Fibroblast of lung (primary cell): ENCODE measurements at places on chromosomes 13 and 19. TPM values are rescaled to one million over a fixed set of nuclear protein-coding genes. Genes with fewer than 3 reads are reported as not detected.

DNA sequence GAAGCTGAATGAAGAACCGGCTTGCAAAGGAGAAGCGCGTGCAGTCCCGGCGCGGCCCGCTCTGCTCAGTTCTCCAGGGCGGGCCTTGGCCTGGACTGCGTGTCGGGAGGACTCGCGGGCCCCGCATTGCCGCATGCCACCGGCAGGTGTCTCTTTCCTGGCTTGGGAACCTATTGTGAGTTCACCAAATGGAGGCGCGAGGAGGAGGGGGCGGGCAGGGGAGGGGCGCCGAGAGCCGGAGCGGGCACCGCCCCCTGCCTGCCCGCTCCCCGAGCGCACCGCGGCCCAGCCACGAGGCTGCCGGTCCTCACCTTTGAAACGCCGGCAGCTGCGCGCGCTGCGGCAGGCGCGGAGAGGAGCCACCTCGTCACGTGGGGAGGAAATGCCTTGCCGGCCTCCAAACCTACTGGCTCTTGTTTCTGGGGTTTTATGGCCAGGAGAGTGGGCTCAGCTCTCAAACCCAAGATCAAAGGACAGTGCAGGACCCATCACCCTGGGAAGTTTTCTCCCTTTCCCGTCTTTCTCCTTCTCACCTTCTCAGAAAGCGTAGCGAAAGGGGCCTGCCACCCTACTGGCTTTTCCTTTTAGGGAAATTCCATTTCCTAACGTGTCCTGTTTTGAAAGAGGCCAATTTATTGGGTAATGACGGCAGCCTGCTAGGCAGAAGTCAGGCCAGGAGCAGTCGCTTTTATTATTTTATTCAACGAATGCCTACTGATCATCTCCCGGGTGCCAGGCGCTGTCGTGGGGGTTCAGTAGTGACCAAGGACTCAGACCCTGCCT lies 13.8 kb upstream of the UBE2L5 start:
- H3K4me3 ChIP-seq = no peak overlapping the region
- no peaks in the 10 kb centered on the region for H3K27me3 ChIP-seq
- DNase-seq = peak; percentile 87
- H3K4me1 ChIP-seq = peaks cover 3% of the 10 kb centered on the region

DNA sequence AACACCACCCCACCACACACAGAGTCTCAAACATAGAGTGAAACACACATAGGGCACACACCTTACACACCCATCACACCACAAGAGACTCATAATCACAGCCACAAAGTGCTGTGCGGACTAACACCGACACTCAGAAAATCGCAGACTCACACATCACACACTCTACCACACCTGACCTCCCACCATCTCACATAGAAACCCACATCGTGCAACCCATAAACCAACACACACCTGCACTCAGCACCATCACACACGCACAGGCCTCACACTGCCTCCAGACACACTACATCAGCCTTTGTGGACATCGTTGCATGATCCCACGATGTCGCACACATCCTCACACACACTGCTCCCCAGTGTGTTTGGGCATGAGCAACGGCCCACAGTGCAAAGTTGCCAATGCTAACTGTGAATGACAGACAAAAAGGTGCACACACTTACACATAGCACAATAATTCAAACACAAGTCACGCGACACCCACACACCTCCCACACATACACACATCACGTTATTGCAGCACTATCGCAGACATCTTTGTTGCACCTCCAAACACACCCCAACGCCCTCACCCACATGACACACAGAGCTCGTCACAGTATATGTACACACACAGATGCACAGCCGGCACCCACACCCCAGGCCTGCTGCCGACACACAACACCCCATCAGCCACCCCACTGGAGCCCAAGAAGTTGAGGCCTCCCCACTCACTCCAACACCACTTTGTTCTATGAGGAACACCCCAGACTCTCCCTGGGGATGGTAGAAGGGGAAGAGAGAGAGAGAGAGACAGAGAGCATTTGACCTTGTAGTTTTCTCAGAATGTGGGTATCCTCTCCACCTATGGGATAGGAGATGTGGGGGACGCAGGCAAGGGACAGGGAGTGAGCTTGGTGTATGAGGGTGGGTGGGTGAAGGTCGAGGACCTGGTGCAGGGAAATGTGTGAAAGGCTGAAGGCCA lies 1.2 kb upstream of the ATP1A3 start:
- H3K36me3 ChIP-seq = no peaks in the 10 kb centered on the region
- DNase-seq = no peak
- H3K27me3 ChIP-seq = peaks cover 31% of the 10 kb centered on the region
- no peak overlapping the region for H3K27ac ChIP-seq
- no peaks in the 10 kb centered on the region for H3K4me1 ChIP-seq

SLC10A2 gene
- total RNA-seq = not detected in 2 replicates

- DNase-seq = peak; percentile 29
- H3K4me1 ChIP-seq = peaks cover 6% of the 10 kb centered on the region
- no peaks in the 10 kb centered on the region for H3K27me3 ChIP-seq
- peak overlapping the region; percentile 69 for H3K27ac ChIP-seq
Observed at GRCh38 chr13:37701306-37701705, 102.7 kb upstream of the POSTN start.

- no peaks in the 10 kb centered on the region for H3K4me1 ChIP-seq
- H3K4me3 ChIP-seq = no peak overlapping the region
- no peak overlapping the region for H3K27ac ChIP-seq
- H3K36me3 ChIP-seq = no peaks in the 10 kb centered on the region
- peaks cover 9% of the 10 kb centered on the region for H3K27me3 ChIP-seq
Observed at GRCh38 chr13:110850840-110851239, 64.0 kb downstream of the ANKRD10 start.

GPR12 gene
- total RNA-seq = not detected in 2 replicates

GRCh38 chr13:31731921-31732320 lies 7.4 kb upstream of the RXFP2 start:
- DNase-seq = peak; percentile 5
- H3K27me3 ChIP-seq = no peaks in the 10 kb centered on the region
- H3K36me3 ChIP-seq = no peaks in the 10 kb centered on the region
- no peak overlapping the region for H3K27ac ChIP-seq

DNA sequence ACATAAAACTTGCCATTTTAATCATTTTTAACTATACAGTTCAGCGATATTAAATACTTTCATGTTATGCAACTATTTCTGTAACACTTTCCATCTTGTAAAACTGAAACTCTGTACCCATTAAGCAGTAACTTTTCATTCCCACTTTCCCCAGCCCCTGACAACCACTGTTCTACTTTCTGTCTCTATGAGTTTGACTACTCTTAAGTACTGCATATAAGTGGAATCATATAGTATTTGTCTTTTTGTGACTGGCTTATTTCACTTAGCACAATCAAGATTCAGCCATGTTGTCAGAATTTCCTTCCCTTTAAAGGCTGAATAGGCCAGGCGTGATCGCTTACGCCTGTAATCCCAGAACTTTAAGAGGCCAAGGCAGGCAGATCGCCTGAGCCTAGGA lies 56.2 kb downstream of the ARHGAP35 start:
- H3K4me1 ChIP-seq = peaks cover 20% of the 10 kb centered on the region
- H3K27me3 ChIP-seq = no peaks in the 10 kb centered on the region
- no peak overlapping the region for H3K4me3 ChIP-seq
- H3K27ac ChIP-seq = no peak overlapping the region

GRCh38 chr19:8334458-8335342 lies 8.4 kb downstream of the KANK3 start:
- H3K4me3 ChIP-seq = peak overlapping the region; percentile 4
- peak; percentile 77 for DNase-seq
- no peaks in the 10 kb centered on the region for H3K36me3 ChIP-seq
- H3K27ac ChIP-seq = no peak overlapping the region
- no peaks in the 10 kb centered on the region for H3K4me1 ChIP-seq

DNA sequence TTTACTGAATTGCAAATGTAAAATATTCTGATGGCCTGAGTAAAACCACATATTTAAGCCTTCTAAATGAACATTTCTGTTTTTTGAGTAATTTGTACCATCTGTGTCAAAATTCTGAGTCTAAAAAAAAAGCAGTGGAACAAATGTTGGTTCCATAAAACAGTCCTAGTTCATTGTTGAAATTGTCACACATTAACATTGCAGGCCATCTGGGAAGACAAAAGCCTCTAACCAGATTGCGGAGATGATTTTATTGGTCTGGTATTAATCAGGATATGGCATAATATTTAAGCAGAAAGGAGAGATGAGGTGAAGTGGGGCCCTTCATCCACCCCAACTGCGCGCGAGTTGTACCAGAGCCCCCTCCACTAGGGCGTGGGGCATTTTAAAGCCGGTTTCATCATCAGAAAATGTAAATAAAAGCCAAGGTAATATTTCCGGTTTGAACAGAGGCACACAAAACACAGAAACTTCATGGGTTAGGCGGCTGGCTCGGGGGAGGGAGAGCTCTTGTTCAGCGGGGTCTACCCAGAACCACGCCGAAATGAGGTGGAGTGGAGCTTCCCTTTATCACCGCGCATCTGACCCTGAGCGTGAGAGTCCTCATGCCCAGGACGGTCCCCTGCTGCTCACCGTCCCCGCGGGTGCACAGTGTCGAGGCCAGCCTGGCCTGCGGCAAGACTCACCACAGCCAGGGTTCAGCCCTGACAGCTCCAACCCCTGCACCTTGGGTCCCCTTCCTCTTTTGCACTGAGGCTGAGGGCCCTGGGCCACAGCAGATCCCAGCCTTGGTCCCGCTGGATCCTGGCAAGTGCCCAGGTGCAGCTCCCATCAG lies 169.2 kb downstream of the URI1 start:
- DNase-seq = no peak
- no peak overlapping the region for H3K27ac ChIP-seq
- H3K36me3 ChIP-seq = no peaks in the 10 kb centered on the region
- no peak overlapping the region for H3K4me3 ChIP-seq
- no peaks in the 10 kb centered on the region for H3K27me3 ChIP-seq

DNA sequence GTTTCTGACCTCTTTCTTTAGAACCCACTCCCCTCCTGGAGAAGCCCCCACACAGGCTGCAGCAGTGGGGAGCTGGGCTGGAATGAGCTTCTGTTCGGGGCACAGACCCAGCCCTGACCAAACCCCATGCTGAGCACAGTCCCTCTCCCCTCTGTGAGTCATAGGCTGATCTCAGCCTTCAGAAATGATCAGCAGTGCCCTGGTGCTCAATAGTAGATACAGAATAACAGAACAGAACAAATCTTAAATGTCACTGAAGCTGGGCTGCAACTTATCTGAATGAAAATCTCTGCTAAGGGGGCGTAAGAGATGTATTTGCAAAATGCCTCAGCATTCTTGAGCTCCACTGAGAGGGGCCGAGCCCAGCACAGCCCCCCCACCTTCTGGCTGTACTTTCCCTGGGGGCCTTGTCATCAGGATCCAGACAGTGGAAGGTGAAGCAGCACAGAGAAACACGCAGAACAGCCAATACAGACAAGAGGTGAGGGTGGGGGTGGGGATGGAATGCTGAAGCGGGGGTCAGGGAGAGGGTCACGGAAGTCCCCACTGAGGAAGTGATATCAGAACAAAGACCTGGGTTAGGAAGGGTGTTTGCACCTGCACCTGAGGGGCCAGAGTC lies 9.9 kb downstream of the ZNF665 start:
- H3K27ac ChIP-seq = no peak overlapping the region
- peaks cover 1% of the 10 kb centered on the region for H3K36me3 ChIP-seq
- no peaks in the 10 kb centered on the region for H3K27me3 ChIP-seq
- H3K4me3 ChIP-seq = no peak overlapping the region
- H3K4me1 ChIP-seq = no peaks in the 10 kb centered on the region

GRCh38 chr19:19821366-19821951 lies at the start of gene ZNF506:
ZNF506 (minus strand) TSS chr19:19821750; CDS start chr19:19821603, 147 bp downstream.
- H3K4me3 ChIP-seq = peak within 1 kb of the TSS; percentile 51
- H3K4me1 ChIP-seq = no peaks in the 10 kb centered on the region
- no peaks in the 10 kb centered on the region for H3K27me3 ChIP-seq
- H3K36me3 ChIP-seq = peaks cover 1% of the 10 kb centered on the region
- H3K27ac ChIP-seq = peak within 1 kb of the TSS; percentile 89
- DNase-seq = peak; percentile 98

DNA sequence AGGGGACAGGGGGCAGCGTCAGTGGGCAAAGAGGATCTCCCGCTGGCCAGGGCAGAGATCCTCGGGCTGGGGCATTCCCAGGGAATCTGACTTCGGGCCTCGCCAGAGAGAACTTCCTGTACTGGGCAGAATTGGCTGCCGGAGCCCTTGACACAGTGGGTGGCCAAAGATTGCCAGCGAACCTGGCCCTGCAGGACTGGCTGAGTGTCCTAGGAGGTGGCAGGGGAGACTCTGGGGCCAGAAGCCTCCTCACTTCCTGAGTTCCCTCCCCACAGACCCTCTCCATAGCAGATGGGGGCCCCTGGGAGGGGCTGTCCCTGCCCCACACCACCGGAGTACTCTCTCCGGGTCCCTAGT lies 19.3 kb downstream of the DPP9 start:
- peaks cover 38% of the 10 kb centered on the region for H3K36me3 ChIP-seq
- no peaks in the 10 kb centered on the region for H3K27me3 ChIP-seq
- H3K4me3 ChIP-seq = no peak overlapping the region
- H3K4me1 ChIP-seq = peaks cover 5% of the 10 kb centered on the region
- no peak for DNase-seq
